ENCODE measurements at places on chromosomes 7 and 10.

- DNase-seq = no peak
These were observed 2.7 kb downstream of the SNX13 start for GRCh38 chr7:17937506-17938120.

DNA sequence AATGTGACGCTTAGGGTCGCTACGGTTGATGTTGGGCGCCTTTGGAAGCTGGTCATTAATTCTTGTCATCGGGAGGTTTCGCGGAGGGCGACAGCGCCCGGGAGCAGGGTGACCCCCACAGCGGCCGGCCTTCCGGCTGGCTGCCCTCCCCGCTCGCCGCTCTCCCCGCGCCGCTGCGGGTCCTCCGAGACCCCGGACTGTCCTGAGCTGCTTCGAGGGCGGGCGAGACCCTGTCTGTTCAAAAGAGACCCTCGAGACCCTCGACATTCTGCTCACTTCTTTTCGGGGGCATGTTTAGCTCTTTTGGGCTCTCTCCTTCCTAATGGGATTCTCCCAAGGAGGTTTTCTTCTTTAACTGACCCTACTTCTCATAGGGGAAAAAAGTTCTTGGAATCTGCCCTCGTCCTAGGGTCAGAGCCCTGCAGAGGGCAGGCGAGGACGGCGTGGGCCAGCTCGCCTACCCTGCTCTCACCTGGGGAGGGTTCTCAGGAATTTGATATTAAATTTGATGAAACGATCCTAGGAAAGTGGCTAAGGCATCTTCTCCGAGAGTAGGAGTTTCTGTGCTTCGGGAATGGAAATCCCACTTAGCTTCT lies 257.0 kb downstream of the OTUD1 start:
- DNase-seq = no peak

DNA sequence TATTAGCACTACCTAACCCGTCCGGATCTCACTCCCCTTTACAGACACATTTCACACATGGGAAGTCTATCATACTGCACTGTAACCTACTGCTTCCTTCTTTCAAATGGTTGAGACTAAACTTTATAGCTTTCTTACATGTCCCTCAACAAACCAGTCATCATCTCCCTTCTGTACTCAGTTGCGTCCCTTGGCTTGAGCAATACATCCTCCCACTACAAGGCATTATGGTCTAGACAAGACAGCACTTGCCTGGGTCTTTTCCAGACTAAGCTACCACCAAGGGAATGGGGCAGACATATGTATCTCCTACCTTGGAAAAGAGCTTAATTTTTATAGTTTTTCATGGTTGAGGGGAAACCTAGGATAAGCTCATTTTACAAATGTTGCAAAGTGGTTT lies 575.2 kb downstream of the KCNMA1 start:
- DNase-seq = no peak

- DNase-seq = no peak
These were observed 125.4 kb downstream of the JAZF1 start for GRCh38 chr7:28055161-28055544.

- DNase-seq = no peak
These were observed 91.0 kb downstream of the ZMIZ1 start for GRCh38 chr10:79159785-79160184.

GRCh38 chr10:122276611-122277208 lies 5.6 kb downstream of the BTBD16 start:
- no peak for DNase-seq

GRCh38 chr10:29987471-29987870 lies 71.9 kb downstream of the JCAD start:
- no peak for DNase-seq

DNA sequence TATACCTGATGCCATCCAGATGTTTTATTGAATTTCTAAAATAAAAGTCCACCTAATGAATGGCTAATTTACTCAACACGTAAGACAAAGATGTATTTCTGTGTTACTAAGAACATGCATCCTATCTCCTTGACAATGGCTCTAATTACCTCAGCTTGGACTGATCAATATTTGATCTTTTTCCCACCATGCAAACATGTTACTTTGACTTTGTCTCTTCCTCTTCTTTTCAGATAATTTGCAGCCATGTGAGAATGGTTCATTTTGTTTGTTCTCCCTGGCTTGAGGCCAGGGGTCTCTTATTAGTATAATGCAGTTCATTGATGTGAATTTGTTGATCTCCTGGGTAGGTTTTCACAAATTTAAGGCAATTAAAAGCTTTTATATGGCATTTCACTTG lies 302.1 kb downstream of the ADK start:
- DNase-seq = peak; percentile 19

DNA sequence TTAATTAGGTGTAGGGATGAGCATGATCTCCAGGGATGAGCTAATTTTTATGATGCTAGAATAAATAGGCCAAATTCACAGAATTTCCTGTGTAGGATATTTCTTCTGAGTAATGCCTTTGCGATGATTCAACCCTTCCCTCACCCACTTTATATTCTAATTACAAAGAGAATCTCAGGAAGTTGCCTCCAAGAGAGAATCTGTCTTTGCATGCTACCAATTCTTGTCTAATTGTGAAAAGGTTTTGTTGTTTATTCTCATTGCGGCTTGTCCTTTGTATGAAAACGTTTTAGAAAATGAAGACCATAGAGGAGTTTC lies 6.3 kb downstream of the C7orf57 start:
- DNase-seq = no peak

DNA sequence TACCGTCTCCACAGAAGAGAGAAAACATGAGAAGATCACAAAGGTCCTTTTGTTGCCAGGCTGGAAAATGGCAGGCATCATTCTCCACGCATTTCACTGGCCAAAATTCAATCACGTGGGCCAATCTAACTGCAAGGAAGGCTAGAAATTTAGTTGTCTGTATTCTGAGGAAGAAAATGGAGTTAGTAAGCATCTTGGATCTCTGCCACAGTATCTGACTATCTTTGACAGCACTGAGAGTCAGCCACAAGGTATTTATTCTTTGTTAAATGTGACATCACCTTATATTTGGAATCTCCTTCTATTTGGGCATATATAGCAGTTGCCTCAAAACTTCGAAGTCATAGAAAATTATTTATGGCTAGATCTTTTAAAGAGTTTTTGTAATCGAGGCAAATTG lies 213.9 kb downstream of the NSUN6 start:
- DNase-seq = no peak

GRCh38 chr7:98669329-98670000 lies 52.4 kb downstream of the NPTX2 start:
- no peak for DNase-seq

DNA sequence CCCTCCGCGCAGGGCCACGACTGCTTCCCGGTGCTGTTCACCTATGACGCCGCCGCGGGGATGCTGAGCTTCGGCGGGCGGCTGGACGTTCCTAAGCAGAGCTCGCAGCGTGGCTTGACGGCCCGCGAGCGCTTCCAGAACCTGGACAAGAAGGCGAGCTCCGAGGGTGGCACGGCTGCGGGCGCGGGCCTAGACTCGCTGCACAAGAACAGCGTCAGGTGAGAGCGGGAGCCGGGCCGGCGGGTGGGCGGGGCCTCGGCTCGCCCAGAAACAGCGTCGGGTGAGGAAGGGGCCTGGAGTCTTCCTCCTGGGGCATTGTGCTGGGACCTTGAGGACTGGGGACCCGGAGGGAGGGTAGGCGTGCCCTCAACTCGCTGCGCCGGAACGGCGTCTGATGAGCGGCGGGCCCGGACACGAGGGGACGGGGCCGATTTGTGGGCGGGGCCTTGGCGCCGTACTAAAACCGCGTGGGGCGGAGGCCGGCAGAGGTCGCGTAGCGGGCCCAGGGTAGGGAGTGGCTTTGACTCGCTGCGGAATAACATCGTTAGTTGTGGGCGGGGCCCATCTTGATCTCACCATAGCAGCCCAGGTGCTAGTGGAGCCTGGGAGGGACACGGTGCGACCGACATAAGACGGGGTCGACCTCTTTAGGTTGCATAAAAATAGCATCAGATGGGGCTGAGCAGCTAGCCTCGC lies 15.6 kb downstream of the PDAP1 start:
- DNase-seq = peak; percentile 84

DNA sequence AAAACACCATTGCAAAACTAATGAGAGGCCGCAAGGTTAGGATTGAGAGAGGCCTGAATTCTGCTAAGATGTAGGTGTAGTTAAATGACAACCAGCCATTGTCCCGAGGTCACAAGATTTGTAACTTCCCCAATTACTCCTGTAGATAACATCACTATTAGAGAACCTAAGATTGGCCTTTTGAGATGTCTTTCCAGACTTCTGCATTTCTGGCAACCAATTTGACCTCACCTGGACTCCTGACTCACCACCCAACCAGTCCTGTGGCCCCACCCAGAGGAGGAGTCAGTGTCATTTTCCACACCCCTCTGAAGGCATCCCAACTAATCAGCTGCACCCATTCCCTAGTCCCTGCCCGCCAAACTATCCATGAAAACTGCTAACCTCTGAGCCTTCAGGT lies 115.7 kb downstream of the PRKAG2 start:
- no peak for DNase-seq

DNA sequence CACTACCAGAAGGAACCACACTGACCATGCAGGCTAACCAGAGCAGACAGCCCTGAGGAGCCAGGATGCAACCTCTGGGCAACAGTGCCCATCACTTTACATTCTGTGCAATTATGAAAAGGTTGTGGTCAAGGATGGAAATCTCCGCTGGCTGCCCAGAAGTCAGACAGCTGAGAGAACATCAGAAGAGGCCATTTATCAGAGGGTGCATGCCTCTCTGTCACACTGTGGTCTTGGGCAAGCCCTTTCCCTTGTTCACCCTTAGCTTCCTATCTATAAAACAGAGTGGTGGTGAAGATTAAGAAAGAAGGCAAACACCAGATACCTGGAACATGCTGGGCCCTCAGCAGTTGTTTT lies 120.7 kb upstream of the GDF10 start:
- no peak for DNase-seq

- DNase-seq = no peak
These were observed 330.4 kb upstream of the AOAH start for GRCh38 chr7:37054624-37055241.

- DNase-seq = no peak
These were observed 9.4 kb upstream of the HK1 start for GRCh38 chr10:69268761-69269416.

- no peak for DNase-seq
These were observed 101.9 kb upstream of the PRSS58 start for GRCh38 chr7:142359694-142360279.

DNA sequence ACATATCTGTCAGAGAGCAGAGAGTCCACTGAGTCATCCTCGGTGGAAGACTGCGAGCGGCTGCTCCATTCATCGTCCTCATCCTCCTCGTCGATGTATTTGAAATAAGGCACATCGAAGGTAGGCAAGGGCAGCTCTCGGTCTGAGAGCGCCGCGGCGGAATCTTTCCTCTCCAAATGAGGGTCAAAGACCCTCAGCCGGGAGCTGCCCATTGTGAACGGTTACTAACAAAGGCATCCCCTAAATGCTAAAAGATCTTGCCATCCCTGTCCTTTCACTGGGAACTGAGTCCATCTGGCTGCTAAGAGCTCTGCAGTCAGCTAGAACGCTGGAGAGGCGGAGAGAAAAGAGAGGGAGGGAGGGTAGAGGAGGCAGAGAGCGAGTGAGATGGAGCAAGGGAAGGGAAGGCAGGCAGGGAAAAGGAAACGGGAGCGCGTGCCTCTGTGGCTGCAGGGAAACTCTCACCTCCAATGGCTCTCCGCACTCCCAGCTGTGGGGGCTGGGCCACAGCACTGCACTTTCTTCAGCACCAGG lies 163.4 kb downstream of the RAPGEF5 start:
- peak; percentile 62 for DNase-seq

GRCh38 chr10:46539596-46540411 lies 16.7 kb downstream of the GPRIN2 start:
- no peak for DNase-seq

DNA sequence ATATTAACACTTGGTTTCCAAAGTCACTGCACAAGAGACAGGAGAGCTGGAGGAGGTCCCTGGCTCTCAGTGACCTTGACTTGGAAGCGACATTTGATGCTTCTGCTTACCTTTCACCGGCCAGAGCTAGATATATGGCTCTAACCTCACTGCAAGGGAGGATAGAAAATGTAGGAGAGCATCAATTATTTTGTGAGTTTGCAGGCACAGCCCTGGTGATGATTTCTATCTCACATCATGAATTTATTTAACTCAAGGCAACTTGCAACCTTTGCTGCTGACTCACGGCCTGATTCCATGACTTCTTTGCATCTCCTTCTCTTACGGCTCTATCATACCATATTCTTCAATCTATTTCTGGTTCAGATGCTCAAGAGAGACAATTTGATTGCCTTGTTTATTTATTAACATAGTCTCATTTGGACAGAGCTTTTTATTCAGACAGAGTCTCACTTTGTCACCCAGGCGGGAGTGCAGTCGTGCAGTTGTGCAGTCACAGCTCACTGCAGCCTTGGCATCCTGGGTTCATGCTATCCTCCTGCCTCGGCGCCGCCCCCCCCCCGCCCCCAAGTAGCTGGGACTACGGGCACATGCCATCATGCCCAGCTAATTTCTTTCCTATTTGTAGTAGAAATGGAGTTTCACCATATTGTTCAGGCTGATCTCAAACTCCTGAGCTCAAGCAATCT lies 196.0 kb downstream of the REEP3 start:
- no peak for DNase-seq

- no peak for DNase-seq
These were observed 82.6 kb downstream of the ATE1 start for GRCh38 chr10:121845044-121845784.

GRCh38 chr10:59012839-59013238 lies 163.6 kb upstream of the PHYHIPL start:
- no peak for DNase-seq

DNA sequence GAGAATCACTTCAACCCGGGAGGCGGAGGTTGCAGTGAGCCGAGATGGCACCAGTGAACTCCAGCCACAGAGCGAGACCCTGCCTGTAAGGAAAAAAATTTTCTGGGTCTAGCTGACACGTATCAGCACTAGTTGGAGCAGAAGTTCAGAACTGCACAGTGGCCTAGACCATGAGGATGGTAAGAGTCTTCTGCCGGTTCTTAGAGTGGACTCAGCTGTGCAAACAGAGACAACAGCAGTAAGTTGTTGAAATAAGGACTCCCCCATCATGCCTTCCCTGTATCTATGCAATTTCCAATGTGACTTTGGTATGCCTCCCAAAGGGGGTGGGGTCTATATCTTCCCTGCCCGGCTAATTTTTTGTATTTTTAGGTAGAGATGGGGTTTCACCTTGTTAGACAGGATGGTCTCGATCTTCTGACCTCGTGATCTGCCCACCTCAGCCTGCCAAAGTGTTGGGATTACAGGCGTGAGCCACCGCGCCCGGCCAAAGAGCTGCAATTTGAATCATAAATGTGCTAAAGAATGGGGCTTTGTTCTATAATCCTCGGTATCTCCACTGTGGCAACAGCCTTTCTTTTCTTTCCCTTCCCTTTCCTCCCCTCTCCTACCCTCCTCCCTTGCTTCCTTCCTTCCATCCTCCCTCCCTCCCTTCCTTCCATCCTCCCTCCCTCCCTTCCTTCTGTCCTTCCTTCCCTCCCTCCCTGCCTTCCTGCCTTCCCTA lies 14.5 kb upstream of the RNF216 start:
- DNase-seq = no peak

GRCh38 chr7:14287398-14287797 lies 297.9 kb upstream of the ETV1 start:
- DNase-seq = no peak

All from NCI-H1092 (cell line).